Adipocyte (in vitro differentiated cells): ENCODE measurements at places on chromosomes 3 and 15.

GRCh38 chr3:96200897-96201296, 613.5 kb upstream of the EPHA6 start:
- no peak for DNase-seq

DNA sequence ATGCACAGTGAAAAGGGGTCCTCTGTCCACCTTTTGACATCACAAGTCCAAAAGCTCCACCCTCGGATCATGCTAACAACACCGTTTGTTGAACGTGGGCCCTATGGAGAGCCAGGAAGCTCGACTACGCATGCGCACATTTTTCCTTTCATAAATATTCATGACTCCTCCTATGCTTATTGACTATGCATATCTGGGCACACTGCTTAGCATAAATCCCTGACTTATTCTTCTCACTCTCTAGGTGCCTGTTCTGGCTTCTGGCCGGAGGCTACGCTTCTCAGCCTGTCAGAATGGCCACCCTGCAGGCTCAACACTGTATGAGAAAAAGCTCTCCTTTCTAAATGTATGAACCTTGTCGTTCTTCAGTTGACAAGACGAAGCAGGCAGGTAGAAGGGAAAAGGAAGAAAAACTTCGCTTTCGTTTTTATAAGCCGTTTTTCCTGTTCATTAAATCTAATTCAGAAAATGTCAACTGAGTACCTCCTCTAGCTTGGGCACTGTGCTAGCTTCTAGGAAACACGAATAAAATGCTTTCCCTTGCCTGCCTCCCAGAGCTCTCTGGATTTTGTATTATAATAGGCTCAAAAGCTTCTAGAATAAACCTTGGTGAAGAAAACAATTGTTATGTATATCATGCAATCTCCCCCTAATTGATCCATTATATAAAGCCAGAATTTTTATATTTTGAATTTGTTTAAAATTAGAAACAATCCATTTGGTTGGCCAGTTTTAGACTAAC, 207.7 kb downstream of the ATP10A start:
- no peak for DNase-seq

DNA sequence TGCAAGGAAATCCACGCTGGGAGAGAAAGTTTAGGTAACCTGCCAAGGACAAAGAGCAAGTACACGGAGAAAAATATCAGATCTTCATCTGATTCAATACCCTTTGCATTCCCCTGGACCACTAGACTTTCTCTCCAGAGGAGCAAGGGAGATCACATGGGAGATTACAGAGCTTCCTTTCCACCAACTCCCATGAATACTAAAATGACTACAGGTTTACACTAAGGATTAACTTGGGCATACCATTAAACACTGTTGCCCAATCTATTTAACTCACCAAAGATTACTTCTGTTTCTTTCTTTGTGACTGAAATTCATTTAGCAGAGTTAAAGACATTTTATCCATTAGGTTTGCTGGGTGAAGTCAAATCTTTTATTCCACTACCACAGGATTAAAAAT, 71.2 kb downstream of the RYK start:
- DNase-seq, result peak; percentile 8

- no peak for DNase-seq
Measured at GRCh38 chr15:92346063-92346462, 47.6 kb upstream of the ST8SIA2 start.

DNA sequence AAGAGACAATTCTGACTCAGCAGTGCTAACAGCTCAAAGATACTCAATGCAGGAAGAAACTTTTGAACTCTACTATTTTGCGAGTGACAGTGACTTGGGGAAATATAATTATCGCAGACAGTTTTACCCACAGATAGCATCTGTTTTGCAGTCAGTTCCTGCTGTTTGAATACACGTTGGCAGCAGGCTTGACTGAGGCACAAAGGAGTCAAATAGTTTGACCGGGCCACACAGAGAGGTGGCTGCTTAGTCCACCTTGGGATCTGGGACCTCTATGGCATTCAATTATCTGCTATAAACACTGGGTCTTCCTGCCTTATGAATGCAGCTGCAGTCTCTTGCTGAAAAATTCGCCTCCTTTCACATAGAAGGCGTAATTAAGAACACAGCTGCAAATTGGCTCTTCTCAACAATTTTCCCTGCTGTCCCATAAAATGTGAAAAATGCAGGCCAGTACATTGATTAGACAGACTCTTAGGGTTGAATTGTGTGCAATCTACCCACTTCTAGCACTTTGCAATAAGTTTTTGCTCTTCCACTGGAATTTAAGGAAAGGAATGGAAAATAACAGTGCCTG, 56.5 kb downstream of the OTOL1 start:
- no peak for DNase-seq

- peak; percentile 40 for DNase-seq
Measured at GRCh38 chr3:16280671-16281070, 15.7 kb downstream of the OXNAD1 start.

GRCh38 chr15:93823971-93824913, 407.1 kb upstream of the MCTP2 start:
- no peak for DNase-seq
